H7 (cell line): ENCODE measurements at places on chromosomes 7 and 10. TPM values are rescaled to one million over a fixed set of nuclear protein-coding genes. Genes with fewer than 3 reads are reported as not detected.

TCERG1L gene
- total RNA-seq, result 4.4 and 5.4 TPM in 2 replicates

GRCh38 chr10:57362811-57363210 is 904.9 kb downstream of the IPMK start:
- DNase-seq, result no peak

DNA sequence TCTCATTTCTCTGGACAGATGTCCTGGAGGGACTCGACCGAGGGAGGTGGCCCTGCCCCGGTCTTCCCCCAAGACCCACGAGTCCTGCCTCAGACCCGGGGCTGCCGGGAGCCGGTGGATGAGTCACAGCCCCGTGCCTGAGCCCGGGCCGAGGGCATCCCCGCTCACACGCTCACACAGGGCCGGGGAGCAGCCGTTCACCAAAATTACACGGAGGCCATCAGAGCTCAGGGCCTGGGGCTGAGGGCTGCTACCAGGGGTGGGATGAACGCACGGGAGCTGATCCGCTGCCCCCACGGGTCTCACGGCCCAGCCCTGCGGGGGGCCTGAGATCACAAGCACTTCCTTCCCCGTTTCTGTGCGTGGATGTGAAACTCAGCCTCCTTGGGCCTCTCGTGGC is 17.5 kb downstream of the FAM20C start:
- DNase-seq, result no peak

GRCh38 chr7:119711104-119711503 is 561.9 kb upstream of the KCND2 start:
- DNase-seq, result no peak

- DNase-seq, result no peak
Measured at GRCh38 chr7:133481676-133482075, 228.8 kb downstream of the EXOC4 start.
